Stimulated activated CD4-positive, alpha-beta T cell treated with anti-CD3 and anti-CD28 coated beads, Interleukin-4, amount 100 ng/mL, for 4 hours (primary cell): ENCODE measurements at places on chromosomes 4 and X.

GRCh38 chr4:80705311-80705710 is 325.2 kb upstream of the BMP3 start:
- DNase-seq: no peak

GRCh38 chr4:67549123-67549522 is 3.8 kb upstream of the CENPC start:
- DNase-seq: no peak

DNA sequence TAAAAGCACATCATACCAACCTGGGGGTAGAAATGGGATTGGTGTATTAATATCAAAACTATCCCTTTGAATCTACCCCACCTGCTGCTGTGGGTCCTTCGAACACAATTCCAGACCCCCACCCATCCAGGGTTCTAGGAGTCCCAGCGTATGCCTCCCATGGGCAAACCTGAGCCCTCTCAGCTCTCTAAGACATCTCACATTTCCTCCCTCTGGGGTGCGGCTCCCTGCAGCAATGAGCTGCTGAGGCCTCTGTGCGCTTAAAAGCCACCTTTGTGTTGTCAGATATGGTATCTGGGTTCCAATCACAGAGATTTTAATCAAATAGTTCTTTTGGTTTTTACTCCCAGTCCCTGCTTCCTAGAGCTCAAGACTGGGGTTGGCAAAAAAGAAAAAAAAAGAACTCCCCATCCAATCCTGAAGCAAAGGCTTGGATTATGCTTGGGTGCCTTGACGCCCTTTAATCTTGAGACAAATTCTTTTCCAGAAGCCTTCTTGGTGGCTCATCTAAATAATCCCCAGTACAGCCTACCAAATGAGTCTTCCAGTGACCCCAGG is 37.5 kb upstream of the NOCT start:
- DNase-seq: no peak

GRCh38 chrX:109714340-109714958 is 18.6 kb downstream of the ACSL4 start:
- DNase-seq: no peak

DNA sequence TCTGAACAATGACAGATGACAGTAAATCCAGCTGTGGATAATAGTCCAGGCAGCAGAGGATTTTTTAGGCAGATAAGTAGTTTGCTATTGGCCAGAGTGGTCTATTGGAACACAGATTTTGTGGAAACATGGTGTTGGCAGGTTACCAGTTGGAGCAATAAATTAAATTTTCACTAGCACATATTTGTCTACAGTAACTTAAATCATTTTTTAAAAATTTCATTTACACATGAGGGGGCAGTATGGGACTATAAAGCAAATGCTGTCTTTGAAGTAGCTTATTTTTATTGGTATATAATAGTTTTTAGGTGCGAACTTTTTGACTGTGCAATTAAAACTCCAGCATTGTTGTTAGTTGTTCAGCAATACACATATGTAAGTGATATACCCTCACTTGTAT is 289.8 kb downstream of the ARHGAP10 start:
- no peak for DNase-seq

- DNase-seq: no peak
These were observed at the start of gene SORBS2 for GRCh38 chr4:185811509-185812364. Gene SORBS2, minus strand, starts transcription at chr4:185812194. Its CDS starts 121,623 bp downstream, at chr4:185690571.

GRCh38 chrX:51332188-51332942 is at the start of gene NUDT10:
Gene NUDT10, plus strand, starts transcription at chrX:51332822. Its CDS starts 144 bp downstream, at chrX:51332966.
- peak; percentile 48 for DNase-seq

- DNase-seq: no peak
These were observed 479.2 kb downstream of the GBA3 start for GRCh38 chr4:23171976-23172375.

GRCh38 chr4:61714387-61714911 is 514.3 kb downstream of the ADGRL3 start:
- no peak for DNase-seq

- no peak for DNase-seq
These were observed 193.2 kb upstream of the FAT4 start for GRCh38 chr4:125121581-125121980.

DNA sequence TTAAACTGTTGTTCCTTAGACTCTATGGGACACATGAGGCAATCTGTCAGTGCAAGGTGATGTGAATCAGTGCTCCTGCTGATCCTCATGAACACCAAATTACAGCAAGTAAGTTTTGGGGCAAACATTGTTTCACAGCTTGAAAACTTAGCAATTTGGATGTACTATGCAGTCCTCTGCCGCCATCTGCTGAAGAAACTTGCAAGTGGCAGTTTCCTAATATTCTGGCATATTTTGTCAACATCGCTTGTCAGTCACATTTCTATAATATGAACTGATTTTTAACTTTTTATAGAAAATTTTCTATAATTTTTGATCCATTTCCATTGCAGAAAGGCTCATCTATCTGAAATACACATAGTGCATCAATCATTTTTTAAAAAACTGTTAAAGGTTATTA is 56.3 kb downstream of the ZAR1 start:
- no peak for DNase-seq

DNA sequence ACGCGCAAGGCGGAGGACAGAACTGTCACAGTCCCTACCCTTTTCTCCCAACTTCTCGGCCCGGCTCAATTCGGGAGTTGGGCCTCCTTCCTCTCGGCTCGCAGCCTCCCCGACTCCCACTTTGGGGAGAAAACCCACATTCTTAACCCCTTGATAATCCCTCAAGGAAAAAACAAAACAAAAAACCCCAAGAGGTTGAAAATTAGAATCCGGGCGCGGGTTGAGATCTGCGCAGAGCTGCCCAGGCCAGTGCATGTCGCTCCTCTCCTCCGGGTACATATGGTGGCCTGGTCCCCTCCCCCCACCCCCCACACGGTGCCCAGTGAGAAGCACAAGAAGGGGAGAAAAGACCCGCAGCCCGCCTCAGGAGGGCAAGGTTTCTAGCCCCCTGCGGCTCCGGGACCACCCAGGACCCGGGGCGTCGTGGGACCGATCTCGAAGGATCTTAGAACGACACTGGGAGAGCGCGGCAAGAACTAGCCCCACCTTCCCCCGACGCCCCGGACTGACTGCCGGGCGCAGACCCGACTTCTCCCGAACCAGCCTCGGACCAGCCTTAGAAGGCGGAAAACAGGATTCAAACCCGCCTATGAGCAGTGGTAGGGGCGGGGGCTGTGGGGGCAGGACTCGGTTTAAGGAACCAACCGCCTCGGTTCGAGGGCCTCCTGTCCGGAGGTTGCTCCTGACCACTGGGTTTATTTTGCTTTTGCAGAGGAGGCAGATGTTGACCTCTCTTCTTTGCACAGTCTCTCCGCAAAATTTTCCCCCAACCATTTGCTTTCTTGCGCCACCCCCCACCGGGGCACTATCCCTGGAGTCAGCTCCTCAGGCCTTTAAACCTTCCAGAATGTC is 2.5 kb upstream of the PDGFRA start:
- no peak for DNase-seq

DNA sequence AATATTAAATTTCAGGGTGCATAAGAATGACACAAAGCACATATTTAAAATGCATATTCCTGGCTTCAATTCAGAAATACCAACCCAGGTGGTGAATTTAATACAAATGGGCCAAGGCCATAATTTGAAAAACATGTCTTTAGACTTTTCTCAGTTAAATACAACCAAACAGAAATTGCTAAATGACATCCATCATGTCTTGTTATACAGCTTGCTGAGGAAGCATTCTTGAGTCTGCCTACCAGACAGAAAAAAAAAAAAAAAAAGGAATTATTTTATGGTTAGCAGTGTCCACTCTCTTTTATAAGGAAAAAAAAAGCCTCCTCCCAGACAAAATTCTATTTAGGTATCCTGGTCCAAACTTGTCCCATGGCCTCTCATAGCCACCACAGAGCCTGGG is 119.1 kb downstream of the PAPSS1 start:
- no peak for DNase-seq

DNA sequence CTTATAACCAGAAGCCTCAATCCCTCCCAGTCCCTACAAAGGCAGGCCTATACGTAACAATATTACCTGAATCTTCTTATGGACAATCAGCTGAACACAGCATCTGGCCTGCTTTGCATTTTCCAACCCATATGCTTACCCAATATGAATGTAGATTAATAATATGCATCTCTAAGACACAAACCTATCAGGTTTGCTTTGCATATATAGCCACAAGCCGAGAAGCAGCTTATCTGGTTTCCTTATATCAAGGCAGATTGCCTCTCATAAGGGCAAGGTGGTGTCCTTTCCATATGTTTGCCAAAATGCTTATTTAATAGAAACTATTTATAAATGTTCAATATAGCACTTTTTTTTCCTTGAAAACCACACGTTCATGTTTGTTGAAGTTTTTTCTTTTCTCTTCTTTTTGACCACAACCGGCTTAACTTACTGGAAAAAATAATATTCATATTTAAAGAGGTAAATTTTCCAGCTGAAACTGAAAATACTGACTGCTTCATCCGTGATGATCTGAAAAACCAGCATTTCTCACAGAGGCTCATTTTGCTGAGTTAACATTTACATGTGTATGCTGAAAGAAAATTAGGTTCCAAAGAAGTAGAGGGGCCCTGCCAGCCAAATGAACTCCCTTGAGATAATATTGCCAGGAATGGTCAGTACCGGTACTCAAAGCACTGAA is 3.8 kb downstream of the IL21 start:
- DNase-seq: no peak

DNA sequence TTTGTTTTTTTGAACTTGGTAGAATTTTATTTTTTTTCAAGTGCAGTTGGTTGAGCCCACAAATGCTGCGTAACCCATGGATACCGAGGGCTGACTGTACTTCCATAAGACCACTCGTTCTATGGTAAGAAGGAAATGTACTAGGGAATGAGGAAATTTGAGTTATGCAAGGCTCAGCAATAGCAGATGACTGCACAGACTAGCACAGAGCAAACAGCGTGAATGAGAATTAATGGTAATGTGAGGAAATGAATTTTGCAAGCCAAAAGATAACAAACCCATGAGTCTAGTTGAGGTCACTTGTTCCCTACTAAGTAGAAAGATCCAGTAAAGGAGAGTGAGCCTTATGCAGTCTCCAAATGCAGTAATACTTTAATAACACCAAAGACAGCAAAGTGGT is 17.4 kb downstream of the GSPT2 start:
- no peak for DNase-seq

- no peak for DNase-seq
These were observed 133.4 kb downstream of the TBC1D19 start for GRCh38 chr4:26717332-26717731.

GRCh38 chr4:32631831-32632230 is 1911.7 kb downstream of the PCDH7 start:
- no peak for DNase-seq

DNA sequence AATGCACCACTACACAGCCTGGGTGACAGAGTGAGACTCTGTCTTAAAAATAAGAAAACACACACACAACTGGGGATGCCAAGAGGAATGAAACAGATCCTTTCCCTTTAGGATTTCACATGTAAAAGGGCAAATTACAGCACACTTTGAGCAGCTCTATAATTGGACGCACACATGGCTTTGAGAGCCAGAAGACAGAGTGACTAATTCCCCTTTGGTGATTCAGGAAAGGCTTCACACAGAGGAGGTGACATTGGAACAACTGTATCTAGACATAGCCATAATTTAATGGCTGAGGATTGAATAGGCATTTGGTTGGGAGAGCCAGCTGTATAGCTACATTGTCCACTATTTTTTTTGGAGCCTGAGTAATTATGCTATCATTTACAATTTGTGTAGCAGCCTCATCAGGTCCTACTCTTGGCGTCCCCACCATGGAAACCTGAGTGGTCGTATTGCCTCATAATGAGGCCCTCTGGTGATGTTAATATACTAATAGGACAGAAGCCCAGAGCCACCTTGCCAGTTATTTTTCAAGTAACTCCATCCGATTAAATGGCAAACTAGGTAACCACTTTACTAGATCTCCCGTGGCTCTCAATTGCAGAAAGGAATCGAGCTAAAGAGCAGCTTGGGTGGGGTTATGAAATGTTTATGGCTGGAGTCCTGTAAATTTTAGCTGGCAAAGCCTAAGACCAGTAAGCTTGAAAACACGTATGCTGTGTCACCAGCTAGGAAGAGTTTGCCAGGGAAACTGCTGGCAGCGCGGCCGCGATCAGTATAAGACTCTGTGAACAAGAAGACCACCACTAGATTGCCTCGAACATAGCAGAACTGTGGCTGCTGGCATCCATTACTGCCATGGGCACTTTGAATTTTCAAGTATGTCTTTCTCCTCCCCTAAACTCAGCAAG is 8.5 kb upstream of the PPEF1 start:
- no peak for DNase-seq

DNA sequence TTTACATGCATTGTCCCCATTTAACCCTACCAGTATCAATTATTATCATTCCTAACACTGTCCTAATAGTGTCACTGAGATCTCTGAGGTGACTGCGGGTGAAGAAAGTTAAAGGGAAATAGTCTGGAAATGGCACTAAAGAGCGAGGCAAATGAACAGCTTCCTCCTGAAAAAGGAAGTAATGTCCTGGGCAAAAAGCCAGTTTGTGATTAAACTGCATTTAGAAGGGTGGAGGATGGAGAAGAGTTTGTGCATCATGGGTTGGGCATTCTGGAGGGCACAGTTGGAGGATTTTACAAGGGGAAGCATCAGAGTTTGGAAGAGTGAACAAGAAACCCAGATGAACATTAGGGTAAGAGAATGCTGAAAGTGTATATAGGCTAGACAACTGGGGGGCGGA is 60.5 kb upstream of the SLC25A4 start:
- no peak for DNase-seq

DNA sequence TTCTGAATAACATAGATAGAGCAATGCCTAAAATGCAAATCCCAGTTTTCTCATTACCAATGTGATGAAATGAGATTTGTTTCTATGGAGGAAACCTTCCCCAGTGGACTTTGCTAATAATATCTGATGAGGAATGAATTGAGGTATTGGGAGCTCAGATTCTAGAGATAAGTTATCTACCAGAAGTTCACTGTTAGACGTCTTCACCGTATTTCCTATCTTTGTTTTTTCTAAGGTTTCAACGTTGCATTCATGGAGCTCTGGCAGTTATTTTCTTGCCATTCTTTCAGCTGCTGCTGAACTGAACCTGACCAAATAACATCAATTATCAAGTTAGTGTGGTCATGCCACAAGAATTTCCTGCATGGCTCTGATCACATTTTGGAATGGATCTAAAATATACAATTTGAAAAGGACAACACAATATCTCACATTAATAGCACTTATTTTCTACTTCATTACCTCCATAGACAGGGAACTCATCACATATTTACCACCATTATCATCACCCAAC is 511.8 kb upstream of the LCORL start:
- DNase-seq: no peak

GRCh38 chrX:136950211-136950610 is 69.7 kb upstream of the RBMX start:
- no peak for DNase-seq

DNA sequence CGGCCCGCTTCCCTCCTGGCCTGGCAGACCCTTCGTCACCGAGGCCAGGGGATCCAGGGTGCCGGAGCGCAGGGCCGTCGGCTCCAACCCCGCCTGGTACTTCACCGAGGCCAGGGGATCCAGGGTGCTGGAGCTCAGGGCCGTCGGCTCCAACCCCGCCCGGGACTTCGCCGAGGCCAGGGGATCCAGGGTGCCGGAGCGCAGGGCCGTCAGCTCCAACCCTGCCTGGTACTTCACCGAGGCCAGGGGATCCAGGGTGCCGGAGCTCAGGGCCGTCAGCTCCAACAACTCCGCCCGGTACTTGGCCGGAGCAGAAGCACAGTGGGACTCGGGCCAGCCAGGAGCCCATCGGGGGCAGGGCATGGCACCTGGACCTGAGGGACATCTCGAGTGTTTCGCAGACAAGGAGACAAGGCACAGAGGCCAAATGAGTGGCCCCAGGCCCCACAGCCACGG is 85.1 kb downstream of the FAM53A start:
- no peak for DNase-seq

GRCh38 chr4:77220828-77221613 is 64.0 kb downstream of the CCNG2 start:
- no peak for DNase-seq
